ENCODE measurements at places on chromosomes 16 and 17.

- DNase-seq: no peak
These were observed 20.1 kb upstream of the CPHXL start for GRCh38 chr16:75746359-75746758.

DNA sequence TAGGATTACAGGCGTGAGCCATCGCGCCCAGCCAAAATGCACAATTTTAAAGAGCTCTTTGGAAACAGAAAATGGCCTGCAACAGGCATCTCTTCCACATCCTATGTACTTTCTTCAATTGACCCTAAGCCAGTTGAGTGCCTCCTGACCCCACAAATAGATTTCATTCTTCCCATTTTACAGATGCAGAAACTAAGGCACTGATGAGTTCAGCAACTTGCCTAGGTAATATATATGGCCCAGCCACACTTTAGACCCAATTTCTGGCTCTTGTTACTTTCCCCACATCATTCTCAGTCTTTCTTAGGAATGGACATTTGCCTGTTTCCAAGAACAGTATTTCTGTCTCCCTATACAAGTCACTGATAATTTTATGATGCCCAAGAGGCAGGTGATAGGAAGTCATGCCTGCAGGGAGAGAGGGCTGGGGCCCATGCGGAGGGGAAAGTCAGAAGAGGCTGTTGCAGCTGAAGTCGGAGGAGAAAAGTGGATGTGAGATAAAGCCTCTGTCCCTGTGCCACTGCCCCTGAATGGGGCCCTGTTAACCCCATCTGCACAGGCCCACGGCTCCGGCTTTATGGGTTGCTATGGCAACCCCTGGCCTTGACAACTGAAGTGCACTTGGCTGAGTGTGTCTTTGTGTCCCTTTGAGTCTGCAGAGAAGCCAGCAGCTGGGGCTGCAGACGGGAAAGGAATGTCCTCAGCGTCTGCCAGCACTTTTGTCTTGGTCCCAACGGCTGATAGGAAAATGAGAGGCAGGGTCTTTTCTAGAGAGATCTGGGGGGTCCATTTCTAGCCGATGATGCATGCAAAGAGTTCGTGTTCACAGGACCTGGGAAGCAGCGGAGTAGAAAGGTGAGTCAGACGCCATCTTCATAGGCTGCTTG, 45.9 kb downstream of the ABAT start:
- no peak for DNase-seq

DNA sequence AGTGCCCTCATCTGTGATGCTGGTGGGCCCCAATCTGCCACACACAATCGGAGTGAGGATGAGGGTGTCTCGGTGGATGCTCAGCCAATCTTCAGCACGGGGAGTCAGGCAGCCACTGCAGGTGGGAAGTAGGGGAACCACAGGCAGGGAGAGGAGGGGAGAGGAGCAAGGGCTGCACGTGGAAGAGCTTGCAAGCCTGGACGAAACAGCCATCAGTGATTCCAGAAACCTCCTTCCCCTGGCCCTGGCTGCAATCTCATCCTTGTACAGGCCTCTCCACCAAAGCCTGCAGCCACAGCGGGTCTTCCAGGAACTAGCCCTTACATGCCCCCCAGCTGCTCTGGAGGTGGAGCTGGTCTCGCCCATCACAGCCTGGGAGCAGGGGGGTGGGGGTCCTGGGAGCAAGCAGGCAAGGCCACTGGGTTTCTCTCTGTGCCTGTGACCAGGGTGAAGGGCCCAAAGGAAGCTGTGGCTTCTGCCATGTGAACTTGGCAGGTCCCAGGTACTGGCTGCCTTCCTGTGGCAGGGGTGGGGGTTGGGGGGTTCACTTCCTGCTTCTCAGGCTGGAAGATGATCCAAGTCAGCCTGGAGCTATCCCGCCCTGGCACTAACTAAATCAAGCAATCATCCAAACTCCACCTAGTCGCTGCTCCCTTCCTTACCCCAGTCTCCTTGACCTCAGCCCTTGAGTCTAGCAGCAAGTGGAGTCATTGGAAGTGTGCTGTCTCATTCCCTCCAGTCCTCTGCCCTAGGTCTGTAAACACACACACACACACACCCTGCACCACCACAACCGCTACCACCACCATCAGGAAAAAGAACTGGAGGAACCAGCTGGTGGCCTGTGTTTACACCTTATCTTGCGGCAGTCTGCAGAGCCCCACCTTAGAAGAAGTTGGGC, 29.4 kb upstream of the MLKL start:
- DNase-seq: no peak

GRCh38 chr16:28538733-28539596, at the start of gene NUPR1:
Gene NUPR1 (minus strand): TSS chr16:28538974. CDS start chr16:28538907, 67 bp downstream.
- no peak for DNase-seq

Data from activated CD4-positive, alpha-beta T cell treated with anti-CD3 and anti-CD28 coated beads, Interleukin-2, amount 50 U/mL, for 16 hours (primary cell).